Sigmoid colon (tissue), 7 donors: ENCODE measurements at places on chromosomes 4 and X. TPM values are rescaled to one million over a fixed set of nuclear protein-coding genes. Genes with fewer than 3 reads are reported as not detected.

DNA sequence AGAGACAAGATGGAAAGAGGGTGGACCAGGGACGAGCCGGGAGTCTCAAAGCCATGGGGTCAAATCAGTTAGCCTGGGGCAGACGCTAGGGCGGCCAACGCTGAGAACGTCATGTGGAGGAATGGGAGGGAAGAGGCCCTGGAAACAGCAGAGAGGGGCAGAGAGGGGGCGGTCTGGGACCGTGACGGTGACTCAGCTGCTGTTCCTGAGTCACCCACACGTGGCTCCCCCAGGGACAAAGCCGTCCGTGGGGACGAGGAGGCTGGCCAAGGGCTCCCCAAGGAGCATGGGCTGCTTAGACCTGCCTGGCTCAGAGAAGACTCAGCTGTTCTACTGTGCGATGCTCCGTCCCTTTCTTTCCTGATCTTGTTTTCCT lies 108.4 kb upstream of the LRPAP1 start:
- DNase-seq = no peak

Gene ENAM
- total RNA-seq = under 0.01 TPM

- DNase-seq = no peak
Measured at GRCh38 chr4:185677637-185678314, 134.2 kb downstream of the SORBS2 start.

DNA sequence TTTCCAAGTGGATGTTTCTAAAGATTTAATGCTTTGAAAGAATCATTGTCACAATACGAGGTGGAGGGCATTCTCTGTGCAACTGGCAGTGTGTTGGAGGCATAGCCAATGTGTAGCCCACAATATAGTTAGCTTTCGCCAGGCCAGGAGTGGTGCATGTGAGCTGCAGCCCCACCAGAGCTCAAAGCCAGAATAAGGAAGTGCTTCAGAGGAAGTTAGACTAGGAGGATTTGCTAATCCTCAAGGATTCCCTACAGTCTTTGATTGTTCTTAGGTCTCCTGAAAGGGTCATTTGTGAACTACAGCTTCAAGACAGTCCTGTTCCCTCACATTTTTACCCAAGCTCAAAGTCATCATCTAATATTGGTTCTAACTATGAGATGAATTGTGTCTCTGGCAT lies 16.4 kb downstream of the TRPC5OS start:
- DNase-seq = no peak

GRCh38 chr4:118975449-118976192 lies 87.0 kb downstream of the SYNPO2 start:
- no peak for DNase-seq

DNA sequence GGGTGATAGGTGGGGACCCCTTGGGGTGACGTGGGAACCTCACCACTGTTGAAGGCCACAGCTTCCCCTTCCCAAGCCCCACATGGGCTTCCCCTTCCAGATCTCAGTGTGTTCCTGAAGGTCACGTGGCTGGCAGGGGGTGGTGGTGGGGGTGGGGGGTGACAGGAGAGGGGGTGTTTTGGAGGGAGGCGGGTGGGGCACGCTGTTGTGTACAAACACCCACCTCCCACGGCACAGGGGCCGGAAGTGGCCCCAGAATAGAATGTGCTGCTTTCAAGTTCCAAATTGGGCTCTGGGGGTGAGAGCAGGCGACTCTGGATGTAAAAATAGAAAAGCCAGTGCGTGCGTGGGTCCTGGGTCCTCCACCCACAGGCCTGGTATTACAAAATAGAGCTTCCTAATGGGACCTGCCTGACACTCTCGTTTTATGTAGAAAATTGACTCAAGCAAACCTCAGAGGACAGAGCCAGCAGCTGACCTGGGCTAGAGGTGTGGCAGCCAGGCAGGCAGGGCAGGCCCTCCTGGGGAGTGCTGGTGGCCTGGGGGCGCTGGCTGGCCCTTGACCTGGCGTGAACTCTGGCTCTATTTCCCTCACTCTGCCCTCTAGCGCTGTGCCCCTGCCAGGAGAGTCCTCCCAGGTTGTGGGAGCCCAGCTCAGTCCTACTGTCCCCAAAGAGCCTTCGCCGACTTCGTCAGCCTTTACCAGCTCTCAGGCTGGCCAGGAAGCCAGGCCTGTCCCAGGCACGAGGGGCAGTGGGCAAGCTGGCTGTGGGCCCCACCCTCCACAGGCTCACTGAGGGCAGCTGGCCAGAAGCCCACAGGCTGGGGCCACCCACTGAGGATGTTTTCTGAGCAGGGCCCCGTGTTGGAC lies 5.4 kb upstream of the SH3BP2 start:
- peak; percentile 78 for DNase-seq

Gene ATXN3L
- total RNA-seq = not detected

DNA sequence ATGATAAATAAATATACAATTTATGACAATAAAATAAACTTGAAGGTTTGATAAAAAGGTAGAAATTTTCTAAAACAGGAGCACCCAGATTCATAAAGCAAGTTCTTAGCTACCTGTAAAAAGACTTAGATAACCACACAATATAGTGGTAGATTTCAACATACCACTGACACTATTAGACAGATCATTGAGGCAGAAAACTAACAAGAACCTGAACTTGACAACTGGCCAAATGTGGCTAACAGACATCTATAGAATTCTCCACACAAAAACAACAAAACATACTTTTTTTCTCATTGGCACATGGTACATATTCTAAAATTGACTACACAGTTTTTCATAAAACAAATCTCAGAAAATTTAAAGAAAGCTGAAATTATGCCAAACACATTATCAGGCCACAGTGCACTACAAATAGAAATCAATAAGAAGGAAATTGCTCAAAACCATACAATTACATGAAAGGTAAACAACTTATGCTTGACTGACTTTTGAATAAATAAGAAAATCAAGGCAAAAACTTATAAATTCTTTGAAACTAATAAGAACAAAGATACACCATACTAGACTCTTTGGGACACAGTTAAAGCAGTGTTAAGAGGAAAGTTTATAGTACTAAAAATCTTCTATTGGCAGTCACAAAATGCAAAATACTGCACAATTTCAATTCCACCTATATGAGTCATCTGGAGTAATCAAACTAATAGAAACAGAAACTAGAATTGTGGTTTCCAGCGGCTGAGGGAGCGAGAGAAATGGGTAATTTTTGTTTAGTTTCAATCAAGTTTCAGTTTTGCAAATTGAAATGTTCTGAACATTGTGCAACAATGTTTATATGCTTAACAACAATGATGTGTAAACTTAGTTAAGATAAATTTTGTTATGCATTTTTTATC lies 925.6 kb downstream of the SH3BGRL start:
- DNase-seq = no peak

DNA sequence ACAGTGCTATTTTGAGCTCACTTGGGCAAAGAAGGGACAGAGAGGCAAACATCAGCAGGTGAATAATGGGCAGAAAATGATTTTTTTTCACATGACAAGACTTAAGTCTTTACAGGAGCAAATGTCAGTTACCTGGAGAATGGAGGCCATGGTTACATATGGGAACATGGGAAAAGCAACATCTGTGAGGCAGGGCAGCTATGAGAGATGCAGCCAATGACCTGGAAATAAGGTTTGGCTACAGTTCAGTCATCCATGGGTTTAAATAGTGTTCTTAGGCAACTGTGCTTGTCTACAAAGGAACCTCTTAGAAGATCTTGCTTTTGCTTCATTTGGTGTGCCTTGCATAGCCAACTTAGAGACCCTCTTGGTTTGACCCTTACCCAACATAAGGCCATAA lies 490.2 kb upstream of the LCORL start:
- DNase-seq = no peak

DNA sequence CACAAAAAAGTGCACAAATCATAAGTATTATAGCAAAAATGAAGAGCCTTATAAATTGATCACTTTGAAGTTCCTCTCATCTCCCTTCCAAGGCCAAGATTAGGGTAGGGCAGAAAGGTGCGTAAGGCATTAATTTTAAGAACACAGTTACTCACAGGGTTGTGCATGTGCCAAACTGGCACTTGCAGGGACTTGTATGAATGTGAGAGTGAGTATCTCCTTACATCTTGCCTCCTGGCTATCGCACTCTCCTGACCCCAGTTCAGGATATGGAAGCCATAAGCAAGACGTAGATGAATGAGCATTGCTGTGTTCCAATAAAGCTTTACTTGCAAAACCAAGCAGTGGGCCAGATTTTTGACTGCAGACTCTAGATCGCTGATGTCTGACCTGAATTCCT lies 510.1 kb upstream of the AADAT start:
- no peak for DNase-seq

Gene ADH1A
- total RNA-seq = not detected

DNA sequence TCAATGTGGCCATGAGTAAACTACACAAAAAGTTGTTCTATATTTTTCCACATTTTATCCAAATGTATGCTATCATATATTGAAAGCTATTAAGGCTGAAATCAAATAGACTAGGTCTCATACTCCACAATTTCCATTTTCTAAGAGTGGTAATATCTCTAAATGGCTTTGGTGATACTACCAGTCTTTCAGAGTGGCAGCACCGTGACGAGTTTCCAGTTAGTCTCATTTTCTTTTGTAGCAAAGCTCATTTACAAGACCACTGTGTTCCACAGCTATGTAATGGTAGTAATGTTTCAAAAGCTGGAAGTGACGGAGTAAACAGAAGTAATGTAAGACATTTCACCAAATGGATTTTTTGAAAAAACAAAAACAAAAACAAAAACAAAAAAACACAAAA lies 228.2 kb downstream of the PPP3CA start:
- DNase-seq = no peak

DNA sequence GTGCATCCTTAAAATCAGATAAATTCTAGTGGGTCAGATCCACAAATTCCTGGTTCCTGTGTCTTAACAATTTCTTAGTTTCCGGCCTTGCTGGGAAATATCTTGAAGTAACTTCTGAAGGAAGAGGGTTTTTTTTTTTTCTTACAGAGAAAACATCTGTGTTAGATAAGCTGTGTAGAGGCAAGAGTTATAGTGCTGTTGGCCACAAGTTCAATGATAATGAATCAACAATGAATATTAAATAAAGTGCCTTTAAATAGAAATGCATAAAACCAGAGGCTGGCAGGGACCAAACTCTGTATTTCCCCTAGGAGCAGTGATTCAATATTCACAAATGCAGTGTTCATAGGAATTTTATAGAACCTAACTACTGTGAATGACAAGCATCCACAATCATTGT lies 711.9 kb upstream of the ATOH1 start:
- no peak for DNase-seq

Gene GAGE2A
- total RNA-seq = not detected

DNA sequence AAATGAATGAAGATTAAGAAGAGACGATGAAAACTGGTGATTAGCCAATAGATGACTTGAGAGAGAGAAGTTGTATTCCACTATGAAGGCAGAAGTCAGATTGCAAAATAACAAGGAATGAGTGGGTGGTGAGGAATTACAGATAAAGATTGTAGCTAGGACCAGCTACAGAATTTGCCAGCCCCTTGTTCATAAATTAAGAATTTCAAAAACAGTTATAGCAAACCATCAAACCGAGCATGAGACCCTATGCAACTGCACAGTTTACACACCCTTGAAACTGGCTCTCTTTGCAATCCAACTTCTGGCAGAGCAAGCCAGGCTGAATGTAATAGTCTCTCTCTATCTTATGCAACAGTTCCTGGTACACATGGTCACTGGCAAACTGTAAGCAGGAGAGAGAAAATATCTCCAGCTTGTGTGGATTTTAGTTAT lies 35.2 kb downstream of the STAP1 start:
- no peak for DNase-seq

GRCh38 chrX:40552768-40553167 lies 28.0 kb upstream of the ATP6AP2 start:
- DNase-seq = no peak

GRCh38 chr4:153521478-153521877 lies 55.3 kb downstream of the TMEM131L start:
- DNase-seq = no peak

- DNase-seq = no peak
Measured at GRCh38 chrX:47098338-47099094, 20.3 kb downstream of the RGN start.

DNA sequence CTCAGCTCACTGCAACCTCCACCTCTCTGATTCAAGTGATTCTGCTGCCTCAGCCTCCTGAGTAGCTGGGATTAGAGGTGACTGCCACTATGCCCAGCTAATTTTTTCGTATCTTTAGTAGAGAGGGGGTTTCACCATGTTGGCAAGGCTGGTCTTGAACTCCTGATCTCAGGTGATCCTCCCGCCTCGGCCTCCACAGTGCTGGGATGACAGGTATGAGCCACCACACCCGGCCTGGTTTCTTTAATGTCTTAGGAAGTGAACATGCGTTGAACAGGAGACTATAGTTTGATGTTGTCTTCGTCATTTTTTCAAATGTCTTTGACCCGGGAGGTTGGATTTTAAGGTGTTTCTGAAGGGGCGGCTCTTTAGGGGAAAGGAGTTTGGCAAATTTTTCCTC lies 91.0 kb downstream of the DHRSX start:
- no peak for DNase-seq

GRCh38 chr4:75878246-75878756 lies 24.0 kb downstream of the PPEF2 start:
- no peak for DNase-seq

GRCh38 chr4:54320826-54321685 lies 92.0 kb downstream of the PDGFRA start:
- no peak for DNase-seq

DNA sequence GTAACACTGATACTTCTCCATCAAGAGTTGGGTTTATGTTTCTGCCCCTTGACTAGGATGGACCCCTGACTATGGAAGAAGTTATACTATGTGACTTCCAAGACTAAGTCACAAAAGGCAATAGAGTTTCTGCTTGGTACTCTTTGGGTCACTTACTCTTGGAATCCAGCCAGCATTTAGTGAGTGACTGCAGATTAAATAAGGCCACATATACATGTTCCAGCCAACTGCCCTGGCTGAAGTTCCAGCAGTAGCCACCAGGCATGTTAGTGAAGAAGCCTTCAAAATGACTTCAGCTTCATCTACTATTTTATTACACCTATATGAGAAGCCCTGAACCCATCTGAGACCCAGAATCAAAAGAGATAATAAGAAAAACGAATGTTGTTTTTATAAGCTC lies 524.0 kb downstream of the DMD start:
- DNase-seq = no peak

Gene SPARCL1
- 1,005 TPM for total RNA-seq

DNA sequence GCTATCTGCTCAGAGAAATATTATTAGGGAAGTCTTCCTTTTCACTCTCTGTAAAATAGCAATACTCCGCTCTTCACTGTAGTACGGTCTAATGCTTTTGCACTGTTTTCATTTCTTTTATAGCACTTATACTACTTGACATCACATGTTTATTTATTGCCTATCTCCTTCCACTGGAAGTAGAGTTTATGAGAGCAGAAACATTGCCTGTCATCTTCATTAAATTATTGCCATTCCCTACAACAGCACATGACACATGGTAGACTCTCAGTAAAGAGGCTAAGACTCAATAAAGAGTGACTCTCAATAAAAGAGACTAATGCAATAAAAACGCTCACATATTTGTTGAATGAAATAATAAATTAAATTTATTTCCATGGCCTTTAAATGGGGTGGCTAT lies 241.3 kb upstream of the MAGEC2 start:
- no peak for DNase-seq

Gene HSD17B13
- 1.1 TPM for total RNA-seq
